ENCODE measurements at places on chromosomes 4 and X.

DNA sequence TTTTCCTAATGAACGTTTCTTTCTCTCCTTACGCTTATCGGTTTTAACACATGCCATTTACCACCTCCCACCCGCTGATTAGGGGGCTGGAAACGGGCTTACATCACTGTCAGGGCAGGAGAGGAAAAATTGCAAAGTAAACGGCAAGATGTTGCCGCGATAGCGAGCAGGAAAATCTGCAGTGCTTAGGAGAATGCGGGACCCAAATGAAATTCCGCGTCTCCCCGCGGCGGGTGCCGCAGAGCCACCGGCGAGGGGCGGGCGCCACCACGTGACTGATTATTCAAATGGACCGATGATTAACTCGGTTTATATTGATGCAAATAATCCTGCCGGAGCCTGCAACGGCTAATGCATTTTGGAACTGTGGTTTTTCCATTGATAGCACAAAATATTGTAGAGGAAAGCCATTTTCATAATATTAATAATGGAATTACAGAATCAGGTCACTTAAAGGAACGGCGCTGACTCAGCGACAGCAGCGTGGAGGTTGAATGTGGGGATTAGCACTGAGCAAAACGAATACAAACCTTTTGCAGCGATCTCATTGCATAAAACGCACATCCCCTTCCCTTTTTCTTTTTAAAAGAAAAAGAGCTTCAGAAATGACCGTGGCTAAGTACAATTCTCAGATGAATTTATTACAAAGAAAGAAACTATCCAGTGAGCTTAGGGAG lies 224.2 kb downstream of the STIM2 start:
- peak; percentile 34 for DNase-seq

GRCh38 chr4:185468999-185469398 lies 2.5 kb downstream of the CCDC110 start:
- DNase-seq: no peak

- no peak for DNase-seq
These were observed 145.4 kb downstream of the PTTG2 start for GRCh38 chr4:38105475-38106220.

DNA sequence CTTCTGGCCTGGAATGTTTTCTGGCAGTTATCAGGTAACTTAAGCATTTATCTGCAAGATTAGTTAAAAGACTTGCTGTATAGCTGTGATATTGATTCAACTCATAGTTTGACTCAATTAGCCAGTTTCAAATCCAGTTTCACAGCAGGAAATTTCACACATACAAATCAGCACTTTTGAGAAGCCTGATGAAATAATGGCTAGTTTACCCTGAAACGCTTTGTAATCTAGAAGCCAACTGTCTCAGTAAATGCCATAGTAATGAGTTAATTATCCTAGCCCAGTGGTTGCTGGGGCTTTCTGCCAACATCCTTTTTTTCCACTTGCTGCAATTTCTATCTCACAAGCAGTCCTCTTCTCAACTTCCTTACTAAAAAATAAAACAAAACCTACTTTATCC lies 53.1 kb downstream of the ARHGEF38 start:
- peak; percentile 9 for DNase-seq

GRCh38 chr4:48375651-48376304 lies 34.4 kb downstream of the SLAIN2 start:
- peak; percentile 91 for DNase-seq

GRCh38 chrX:41705680-41706374 lies 17.1 kb downstream of the GPR34 start:
- DNase-seq: no peak

DNA sequence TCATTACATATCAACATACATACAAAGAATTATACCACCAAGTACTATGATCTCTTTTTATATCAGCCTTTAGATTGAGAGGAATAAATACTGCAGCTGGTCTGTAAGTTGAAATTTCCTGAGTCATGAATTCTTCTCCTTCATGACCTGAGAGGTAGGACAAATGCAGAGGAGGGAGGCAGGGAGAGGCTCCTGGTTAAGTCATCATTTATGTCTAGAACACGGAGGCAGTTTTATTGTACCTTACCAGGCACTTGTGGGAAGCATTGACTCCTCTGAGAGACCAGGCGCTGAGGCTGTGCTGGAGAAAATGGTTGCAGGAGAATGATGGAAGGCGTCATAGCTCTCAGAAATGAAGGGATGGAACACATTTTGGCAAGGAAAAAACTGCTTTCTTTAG lies 12.5 kb upstream of the CASK start:
- no peak for DNase-seq

- DNase-seq: peak; percentile 64
These were observed 8.2 kb downstream of the TNIP3 start for GRCh38 chr4:121155893-121156292.

DNA sequence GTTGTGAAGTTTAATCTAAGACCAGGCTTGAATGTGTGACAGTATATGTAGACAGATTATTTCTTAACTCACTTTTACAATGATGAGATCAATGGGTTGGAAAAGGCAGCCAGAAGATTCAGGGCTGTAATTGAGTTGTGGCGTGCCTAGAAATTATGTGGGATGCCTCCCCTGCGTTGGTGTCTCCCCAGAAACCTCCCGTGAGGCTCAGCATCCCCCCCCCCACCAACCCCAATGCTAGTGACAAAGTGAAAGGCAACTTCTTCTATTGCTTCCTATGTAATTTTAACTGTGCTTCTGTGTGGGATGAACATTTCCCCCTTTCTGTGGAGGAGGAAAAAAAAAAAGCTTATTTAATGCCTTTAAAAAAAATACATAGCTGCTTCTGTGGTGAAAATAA lies 297.9 kb downstream of the ARHGAP10 start:
- no peak for DNase-seq

GRCh38 chrX:48966796-48967579 lies 4.7 kb downstream of the KCND1 start:
- DNase-seq: peak; percentile 33

DNA sequence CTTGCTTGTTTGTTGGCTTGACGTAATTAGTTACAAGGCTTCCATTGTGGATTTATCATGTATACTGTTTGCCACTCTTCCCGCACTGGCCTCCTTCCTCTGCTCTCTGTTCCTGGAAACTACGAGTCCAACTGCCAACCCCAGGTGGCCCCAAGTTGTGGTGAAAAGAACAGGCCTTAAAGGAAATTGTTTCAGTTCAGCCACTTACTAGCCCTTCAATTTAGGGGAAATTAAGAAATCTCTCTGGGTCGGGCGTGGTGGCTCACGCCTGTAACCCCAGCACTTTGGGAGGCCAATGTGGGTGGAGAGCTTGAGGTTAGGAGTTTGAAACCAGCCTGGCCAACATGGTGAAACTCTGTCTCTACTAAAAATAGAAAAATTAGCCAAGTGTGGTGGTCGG lies 28.0 kb downstream of the RBM47 start:
- no peak for DNase-seq

GRCh38 chrX:16990839-16991238 lies 44.4 kb downstream of the REPS2 start:
- DNase-seq: no peak

DNA sequence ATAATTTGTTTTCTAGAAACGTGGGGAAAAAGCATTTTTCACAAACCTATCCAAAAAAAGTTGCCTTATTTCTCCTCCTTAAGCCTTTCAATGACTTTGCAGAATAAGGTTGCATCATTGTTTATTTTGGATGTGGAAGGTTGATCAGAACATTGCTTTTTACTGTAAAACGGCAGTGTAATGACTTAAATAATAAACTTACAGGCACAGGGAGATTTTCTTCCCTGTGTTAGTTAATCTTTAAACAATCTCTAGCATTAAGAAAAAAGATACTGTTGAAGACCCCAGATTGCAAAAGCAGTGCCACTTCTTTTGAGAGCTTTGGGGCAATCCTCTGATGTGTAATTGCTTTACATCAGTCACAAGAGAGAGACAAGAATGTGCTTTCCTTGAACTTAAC lies 153.4 kb downstream of the ARX start:
- no peak for DNase-seq

GRCh38 chr4:150814873-150815272 lies 200.2 kb downstream of the LRBA start:
- DNase-seq: peak; percentile 10

- no peak for DNase-seq
These were observed 173.3 kb downstream of the VEGFC start for GRCh38 chr4:176619430-176619829.

GRCh38 chr4:168509786-168510185 lies 12.9 kb downstream of the PALLD start:
- no peak for DNase-seq

DNA sequence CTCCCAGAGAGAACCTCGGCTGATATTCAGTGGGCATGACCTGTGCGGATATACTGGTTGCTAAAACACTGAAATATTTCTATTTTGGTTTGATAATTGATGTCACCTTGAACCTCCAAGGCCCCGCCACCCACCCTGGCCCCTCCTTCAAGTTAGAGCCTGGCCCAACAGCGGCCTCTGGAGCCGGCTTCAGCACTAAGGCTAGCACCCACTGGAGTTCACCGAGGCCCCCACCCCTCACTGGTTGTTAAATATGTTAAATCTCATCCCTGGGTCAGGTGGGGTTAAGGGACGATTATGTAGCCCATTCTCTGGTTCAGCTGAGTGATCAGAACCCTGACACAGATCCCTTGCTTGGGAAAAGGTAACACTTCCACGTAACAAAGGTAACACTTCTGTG lies 24.3 kb downstream of the SEL1L3 start:
- DNase-seq: no peak

- DNase-seq: no peak
These were observed 68.7 kb upstream of the SPRY1 start for GRCh38 chr4:123327846-123328429.

GRCh38 chr4:105149771-105150170 lies 3.1 kb downstream of the TET2 start:
- no peak for DNase-seq

GRCh38 chrX:9794495-9794894 lies 8.3 kb downstream of the SHROOM2 start:
- no peak for DNase-seq

DNA sequence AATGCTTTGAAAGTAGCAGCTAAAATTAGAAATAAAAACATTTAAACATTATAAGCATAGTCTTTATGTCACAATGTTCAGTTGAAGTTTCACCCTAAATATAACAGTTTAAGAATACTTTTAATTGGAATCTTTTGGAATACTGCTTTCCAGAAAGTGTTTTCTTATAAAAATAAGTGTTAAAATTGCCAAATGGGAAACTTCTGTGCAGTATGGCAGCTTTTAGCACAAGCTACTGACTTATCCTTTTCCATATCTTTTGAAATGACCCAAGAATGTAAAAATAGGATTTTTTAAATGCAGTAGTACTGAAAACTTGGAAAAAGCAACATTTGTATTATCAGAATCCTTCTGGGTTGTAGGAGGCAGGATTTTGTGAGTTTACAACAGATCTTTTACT lies 34.2 kb downstream of the CEP135 start:
- no peak for DNase-seq

GRCh38 chr4:71604785-71605184 lies 179.1 kb downstream of the GC start:
- no peak for DNase-seq

- DNase-seq: peak; percentile 77
These were observed 316.7 kb upstream of the DIPK2B start for GRCh38 chrX:45517090-45517973.

GRCh38 chr4:39542611-39543012 lies 15.4 kb upstream of the UGDH start:
- DNase-seq: peak; percentile 73

DNA sequence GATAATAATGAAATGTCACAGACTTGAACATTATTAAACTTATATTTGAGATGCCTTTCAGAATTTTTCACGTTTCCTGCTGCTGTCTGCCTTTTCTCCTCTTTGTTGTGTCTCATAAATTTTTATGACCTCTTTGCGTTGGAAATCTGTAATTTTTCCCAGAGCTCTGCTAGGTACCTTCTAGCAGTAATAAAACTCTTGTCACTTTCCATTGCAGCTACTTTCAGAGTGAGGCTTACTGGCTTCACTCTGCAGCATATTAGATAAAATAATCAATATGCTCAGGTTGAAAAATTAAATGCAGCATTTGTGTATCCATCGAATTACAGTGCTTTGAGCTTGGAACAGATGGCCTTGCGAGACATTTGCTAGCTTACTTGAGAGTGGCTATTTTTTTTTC lies 689.0 kb downstream of the GRID2 start:
- no peak for DNase-seq

- no peak for DNase-seq
These were observed 98.5 kb upstream of the MAP3K15 start for GRCh38 chrX:19613645-19614323.

DNA sequence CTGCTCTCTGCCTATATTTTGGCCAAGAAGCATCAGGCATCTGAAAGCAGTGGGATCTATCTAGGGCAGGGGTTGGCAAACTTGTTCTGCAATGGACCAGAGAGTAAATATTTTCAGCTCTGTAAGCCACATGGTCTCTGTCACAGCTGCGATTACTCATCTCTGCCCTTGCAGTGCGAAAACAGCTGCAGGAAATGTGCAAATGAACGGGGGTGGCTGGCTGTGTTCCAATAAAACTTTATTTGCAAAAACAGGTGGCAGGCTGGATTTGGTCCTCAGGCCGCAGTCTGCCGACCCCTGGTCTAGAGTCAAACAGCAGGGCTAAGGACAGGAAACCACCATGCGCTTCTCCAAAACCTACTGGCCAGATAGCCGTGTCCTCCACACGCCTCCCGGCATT lies 48.6 kb downstream of the ACOX3 start:
- peak; percentile 77 for DNase-seq

- no peak for DNase-seq
These were observed 217.1 kb downstream of the ARAP2 start for GRCh38 chr4:36027203-36027602.

- no peak for DNase-seq
These were observed 1091.0 kb downstream of the C4orf33 start for GRCh38 chr4:130186931-130187330.

- no peak for DNase-seq
These were observed 427.8 kb downstream of the IL15 start for GRCh38 chr4:142064181-142064580.

GRCh38 chr4:14977830-14978229 lies 24.5 kb upstream of the CPEB2 start:
- no peak for DNase-seq

DNA sequence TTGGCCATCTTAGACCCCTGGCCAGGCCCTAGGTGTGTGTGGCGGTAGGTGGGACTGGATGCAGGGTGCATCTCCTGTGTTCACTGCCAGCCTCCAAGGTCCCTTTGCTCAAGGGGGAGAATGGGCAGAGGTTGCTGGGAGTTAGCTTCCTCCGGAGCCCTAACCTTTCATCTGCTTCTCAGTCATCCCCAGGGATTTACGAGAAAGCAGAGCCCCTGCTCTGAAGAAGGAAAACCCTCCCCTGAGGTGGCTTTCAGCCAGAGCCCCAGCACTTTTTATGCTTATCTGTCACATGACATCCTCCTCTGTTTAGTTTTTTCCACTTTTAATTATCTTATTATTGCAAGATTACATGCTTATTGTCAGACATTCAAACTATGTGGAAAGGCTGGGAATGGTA lies 44.9 kb upstream of the DDX3X start:
- no peak for DNase-seq

GRCh38 chr4:168221301-168221700 lies 97.3 kb downstream of the DDX60 start:
- DNase-seq: peak; percentile 72

DNA sequence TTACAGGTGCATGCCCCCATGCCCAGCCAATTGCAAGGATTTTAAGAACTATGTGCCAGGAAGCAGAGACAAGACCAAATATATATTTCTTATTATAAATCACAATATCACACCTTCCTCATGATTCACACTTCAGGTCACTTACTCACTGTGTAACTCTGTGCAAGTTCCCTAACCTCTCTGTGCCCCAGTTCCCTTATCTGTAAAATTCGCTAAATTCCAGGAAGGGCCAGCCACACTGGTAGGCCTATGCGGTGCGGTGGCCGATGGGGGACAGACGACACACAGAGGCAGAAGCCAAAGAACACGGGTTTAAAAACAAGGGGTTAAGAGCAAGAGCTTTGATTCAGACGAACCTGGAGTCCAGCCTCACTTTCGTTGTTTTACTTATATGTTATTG lies 2.8 kb downstream of the TRIM2 start:
- DNase-seq: no peak
